ENCODE measurements at places on chromosomes 7 and 10.

DNA sequence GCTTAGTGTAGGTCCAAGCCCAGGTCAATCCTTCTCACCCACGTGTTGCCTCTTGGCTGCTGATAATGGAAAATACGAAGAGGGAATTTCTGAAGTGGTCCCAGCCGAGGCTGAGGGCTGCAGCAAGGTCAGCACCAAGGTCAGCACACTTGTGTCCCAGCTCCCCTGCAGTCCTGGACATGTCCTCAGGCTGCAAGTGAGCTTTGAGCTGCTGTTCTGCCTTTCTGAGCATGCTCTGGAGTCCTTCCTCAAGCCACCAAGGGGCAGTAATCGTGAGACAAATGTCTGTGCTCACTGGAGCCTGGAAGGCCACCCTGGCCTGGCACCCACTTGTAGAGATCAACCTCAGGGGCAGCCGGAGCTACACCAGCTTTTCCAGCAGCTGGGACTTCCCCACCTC is 28.3 kb downstream of the DRGX start:
- peak; percentile 31 for DNase-seq

- no peak for DNase-seq
These were observed 233.5 kb downstream of the WDR11 start for GRCh38 chr10:121084675-121085070.

- DNase-seq: peak; percentile 25
These were observed 5.5 kb downstream of the ZP3 start for GRCh38 chr7:76430211-76430610.

GRCh38 chr10:77117501-77117900 is 520.1 kb downstream of the KCNMA1 start:
- no peak for DNase-seq

GRCh38 chr7:138745189-138745588 is 44.0 kb upstream of the SVOPL start:
- no peak for DNase-seq

- DNase-seq: no peak
These were observed 49.5 kb downstream of the GNAI1 start for GRCh38 chr7:80183900-80184685.

DNA sequence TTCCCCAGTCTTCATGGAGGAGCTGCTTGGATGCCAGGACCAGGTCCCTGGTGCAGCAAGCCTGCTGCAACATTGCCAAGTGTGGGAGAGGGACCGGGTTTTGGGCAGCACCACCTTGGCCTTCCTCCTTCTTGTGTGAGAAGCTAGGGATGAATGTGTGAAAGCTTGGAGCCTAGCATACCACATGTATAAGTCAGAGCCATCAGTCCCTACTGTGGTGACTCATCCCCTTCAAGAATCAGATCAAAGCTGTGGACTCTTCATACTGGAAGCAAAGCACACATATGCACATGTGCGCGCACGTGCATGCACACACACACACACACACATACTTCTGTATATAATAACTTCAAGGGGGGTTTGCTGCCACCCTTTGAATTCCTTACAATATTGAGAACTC is 527.8 kb downstream of the LRMDA start:
- peak; percentile 47 for DNase-seq

DNA sequence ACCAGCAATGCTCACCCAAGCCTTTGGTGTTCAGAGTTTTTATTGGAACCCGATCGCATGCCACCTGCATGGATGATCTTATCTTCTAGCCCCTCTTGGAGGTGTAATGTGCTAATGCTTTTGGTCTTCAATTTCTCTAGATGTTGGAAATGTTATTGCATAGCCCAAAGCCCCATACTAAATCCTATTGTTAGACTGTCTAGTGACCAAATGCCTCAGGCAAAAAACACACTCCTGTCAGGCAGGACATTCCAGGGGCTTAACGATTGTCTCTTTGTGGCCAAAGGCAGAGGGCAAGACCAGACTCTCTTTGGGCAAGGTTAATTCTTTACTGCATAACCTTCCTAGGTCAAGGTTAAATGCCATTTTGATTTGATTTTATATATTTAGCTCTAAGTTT is 187.9 kb downstream of the BMPER start:
- no peak for DNase-seq

- DNase-seq: no peak
These were observed 59.4 kb downstream of the HTR7 start for GRCh38 chr10:90798482-90798881.

- no peak for DNase-seq
These were observed 118.5 kb downstream of the ARL4A start for GRCh38 chr7:12805957-12806356.

- no peak for DNase-seq
These were observed 21.7 kb upstream of the NOM1 start for GRCh38 chr7:156927571-156928405.

GRCh38 chr7:44062180-44062902 is 3.0 kb downstream of the PGAM2 start:
- DNase-seq: no peak
